NCI-H226 (cell line): ENCODE measurements at places on chromosomes 7 and 10.

- no peak for DNase-seq
Measured at GRCh38 chr7:132028144-132028920, 471.9 kb upstream of the PODXL start.

DNA sequence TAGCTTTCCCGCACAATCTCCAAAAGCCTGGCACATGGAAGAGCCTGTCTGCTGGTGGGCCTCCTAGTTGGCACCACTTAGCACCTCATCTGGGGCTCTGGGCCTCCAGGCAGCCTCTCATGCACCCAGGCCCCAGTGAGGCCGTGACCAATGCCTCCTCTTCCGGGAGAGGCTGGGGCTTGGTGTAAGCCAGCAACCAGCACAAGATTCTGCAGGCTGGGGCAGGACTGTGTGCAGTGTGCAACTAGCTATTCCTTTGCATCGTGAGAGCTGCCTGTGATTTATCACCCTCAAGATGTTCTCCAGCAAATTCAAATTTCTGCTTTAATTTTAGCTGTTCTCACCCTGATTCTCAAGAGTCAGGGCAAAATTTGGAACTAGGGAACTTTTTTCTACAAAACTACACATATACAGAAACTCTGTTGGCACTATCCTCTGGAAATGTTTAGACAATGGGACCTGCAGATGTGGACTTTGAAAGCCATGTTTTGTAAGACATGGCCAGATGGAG, 603.7 kb upstream of the MKI67 start:
- DNase-seq, result no peak

GRCh38 chr10:43938810-43939209, 290.1 kb upstream of the ZNF32 start:
- DNase-seq, result no peak

DNA sequence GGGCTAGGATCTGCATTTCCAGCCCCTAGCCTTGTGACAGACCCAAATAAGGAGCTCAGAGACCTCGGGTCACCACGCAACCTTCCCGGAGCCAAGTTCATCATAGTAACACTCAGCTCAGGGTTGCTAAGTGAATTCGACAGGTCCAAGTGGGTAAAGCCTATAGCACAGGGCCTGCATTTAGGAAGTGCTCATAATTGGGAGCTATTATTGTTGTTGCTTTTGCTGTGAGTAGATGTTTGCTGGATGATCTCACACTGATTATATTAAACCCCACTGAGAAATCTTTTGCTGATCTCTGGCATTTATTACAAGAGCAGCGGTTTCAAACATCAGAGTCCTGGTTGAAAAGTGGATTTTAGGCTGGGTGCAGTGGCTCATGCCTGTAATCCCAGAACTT, 20.3 kb upstream of the SAR1A start:
- DNase-seq, result no peak

DNA sequence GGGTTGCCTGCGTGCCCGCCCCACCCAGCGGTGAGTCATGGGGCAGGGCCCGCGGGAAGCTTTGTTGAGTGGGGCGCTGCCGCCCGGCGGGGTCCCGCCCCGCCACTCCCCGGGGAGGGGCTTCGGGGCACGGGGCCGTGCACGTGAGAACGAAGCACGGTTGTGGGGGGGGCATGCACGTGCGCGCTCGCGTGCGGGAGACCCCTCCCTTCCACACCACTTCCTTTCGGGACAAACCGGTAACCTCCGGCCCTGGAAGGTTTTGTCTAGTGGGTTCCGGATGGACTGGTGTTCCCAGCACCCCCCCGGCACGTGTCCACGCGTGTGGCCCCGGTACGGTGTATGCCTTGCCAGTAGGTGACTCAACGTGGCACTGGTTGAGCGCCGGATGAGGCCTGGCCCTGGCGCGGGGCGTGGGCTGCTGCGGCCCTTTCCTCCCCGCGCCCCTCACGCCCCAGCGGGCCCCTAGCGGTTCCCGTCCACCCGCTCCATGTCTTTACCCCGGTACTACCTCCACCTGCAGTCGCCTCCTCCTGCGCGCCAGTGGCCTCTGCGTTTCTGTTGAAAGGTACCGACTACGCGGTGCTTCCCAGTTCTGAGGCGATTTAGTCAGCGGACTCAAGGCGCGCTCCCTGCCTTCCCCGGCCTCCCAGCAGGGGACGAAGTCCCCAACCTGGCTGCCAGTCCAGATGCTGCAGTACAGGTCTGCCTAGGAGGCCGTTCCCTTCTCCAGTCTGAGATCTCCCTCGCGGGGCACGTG, 3.1 kb downstream of the ADIRF start:
- DNase-seq, result peak; percentile 88

DNA sequence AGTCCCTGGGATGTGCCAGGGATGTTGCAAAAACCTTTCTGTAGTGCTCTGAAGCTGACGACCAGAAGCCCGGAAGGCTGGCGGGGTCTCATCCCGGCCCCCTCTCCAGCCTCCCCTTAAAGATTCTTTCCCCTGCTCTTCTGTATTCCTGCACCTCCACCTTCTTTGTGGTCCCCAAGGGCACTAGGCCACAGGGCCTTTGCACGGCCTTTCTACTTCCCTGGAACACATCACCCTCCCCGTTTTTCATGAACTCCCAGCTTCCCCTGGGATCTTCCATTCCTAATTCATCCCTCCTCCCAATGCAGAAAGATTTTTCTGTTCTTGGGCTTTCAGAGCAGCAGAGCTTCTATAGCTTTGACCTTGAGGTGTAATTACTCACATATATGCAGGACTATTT, 127.0 kb downstream of the CDH23 start:
- DNase-seq, result no peak

GRCh38 chr7:24732646-24733413, 24.4 kb downstream of the GSDME start:
- peak; percentile 70 for DNase-seq

- no peak for DNase-seq
Measured at GRCh38 chr7:101853684-101854083, 36.3 kb downstream of the CUX1 start.

DNA sequence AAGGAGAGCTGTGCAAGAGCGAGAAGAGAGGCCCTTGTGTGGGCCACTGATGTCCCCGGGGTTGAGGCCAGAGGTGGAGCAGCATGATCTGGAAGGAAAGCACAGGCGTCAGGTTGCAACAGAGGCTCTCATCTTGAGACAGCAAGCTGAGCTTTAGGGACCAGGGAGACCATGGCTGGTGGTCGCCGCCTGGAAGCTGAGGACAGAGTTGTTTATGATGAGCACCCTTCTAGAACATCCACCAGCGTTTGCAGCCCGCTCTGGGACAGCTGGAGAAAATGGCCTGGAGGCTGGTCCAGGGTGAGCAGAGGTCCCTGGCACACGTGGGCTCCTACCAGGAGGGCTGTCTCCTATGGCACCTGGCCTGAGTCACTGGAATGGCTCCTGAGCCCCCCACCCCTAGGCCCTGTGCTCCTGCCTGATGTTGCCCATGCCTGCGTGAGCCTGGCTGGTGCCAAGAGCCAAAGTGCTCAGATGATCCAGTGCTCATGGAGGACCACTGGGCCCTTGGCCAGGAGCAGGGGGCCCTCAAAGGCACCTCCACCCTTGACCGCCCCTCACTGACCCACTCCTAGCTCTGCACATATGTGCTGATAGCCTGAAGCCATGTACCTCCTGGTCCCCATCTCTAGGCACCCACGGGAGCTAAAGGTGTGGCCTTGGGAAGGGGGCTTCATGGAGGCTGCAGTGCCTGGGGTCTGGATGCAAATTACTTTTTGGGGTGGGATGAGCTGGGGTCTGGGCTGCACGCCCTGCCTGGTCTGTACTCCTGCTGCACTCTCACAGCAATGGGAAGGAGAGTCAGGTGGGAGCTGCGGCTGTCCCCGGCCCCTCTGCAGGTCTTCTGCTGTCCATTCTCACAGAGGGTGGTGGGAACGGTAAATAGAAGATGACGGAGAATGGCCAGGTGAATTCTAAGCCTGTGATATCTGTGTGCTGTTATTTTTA, 40.1 kb upstream of the RET start:
- no peak for DNase-seq

- DNase-seq, result no peak
Measured at GRCh38 chr7:111082351-111082750, 8.6 kb upstream of the LRRN3 start.

- DNase-seq, result no peak
Measured at GRCh38 chr7:117950601-117951260, 77.5 kb upstream of the CTTNBP2 start.

- DNase-seq, result no peak
Measured at GRCh38 chr7:129857313-129857712, 95.4 kb downstream of the UBE2H start.

GRCh38 chr7:49324707-49325106, 400.4 kb downstream of the CDC14C start:
- no peak for DNase-seq

DNA sequence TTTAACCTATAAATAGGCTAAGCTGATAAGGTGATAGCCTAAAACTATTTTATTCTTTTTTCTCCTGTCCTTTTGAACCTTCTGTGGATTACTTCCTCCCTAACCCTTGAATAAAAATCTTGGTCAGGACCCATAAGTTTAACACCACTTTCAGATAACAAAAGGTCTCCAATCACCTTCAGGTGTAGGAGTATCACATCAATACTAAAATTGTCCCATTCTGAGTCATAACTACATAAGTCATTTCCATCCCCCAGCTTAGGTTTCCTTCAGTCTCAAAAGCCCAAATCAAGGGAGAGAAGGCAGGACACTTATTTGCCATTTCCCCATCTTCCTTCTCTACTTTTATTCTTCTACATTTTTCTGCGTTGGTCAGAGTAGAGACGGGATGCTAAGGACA, 56.9 kb upstream of the WNT16 start:
- no peak for DNase-seq

DNA sequence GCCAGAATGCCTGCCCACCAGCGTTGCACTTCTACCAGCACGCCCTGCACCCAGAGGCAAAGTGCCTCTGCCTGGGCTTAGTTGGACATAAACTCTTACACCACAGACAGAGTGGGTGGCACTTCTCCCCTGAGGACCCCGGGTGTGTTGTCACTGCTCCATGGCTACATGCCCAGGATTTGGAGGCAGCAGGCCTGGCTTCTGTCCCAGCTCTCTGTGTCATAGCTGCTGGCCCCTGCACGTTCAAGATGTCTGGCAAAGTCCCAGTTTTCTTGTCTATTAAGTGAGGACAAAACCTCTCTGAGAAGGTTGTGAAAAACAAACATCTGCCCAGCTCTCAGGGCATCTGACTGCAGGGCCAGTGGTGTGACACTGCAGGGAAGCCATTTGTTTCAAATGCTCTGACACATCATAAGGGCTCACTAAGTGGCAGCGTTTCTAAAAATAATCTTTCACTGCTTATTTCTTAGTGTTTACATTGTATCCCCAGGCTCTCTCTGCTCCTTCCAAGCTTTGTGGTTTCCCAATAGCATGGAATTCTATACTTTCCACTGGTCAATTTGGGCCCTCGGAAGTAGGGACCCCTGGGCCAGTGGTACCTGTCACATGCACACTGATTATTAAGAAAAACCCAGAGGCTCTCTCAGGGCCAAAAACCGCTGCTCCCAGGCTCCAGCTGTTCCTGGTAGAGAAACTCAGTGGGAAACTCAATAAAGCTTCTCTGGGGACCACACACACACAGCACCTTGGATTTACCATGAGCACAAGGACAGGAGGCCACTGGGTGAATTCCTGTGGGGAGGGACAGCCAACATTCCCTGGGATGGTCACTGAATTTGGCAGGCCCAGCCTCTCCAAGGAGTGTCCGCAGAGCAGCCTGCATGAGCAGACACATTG, 86.2 kb upstream of the ANLN start:
- peak; percentile 20 for DNase-seq

DNA sequence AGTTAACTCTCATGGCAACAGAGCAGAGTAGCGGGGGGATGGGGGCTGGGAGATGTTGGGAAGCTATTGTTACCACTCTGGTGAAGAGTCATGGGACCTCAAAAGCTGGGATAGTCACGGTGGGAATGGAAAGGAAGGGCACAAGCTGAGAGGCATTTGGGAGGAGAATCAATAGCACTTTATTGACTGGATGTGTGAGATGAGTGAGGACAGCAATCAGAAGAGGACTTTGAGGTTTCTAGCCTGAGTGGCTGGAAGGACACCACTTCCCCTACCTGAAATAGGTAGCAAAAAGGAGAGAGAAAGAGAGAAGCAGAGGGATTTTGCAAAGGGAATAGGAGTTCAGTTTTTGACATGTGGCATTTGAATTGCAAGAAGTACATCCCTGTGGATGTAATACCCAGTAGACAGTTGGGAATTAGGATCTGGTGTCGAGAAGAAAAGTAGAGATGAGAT, 27.2 kb downstream of the SCD start:
- no peak for DNase-seq

GRCh38 chr10:124975977-124976514, 34.1 kb downstream of the ZRANB1 start:
- DNase-seq, result no peak

- no peak for DNase-seq
Measured at GRCh38 chr10:14371581-14371980, 40.9 kb upstream of the FRMD4A start.

DNA sequence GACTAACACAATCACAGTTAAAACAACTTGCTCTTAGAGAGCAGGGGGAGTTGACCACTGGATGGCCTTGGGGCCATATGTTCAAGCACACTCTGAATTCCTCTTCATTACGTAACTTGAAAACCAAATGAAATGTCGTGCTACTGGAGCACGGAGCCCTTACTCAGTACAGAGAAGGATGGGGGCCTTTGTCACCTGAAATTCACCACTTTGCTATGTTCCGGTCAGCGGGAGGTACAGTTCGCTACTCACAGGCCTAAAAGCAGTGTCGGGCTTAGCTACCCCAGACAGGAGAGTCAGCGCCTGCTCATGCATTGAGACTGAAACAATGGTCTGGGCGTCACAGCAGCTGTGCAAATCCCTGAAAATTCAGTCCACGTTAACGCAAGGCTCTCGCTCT, 39.6 kb downstream of the GLI3 start:
- peak; percentile 25 for DNase-seq

GRCh38 chr7:117015258-117016184, 62.2 kb downstream of the ST7 start:
- no peak for DNase-seq

- DNase-seq, result no peak
Measured at GRCh38 chr7:2093215-2093842, 139.4 kb downstream of the MAD1L1 start.

DNA sequence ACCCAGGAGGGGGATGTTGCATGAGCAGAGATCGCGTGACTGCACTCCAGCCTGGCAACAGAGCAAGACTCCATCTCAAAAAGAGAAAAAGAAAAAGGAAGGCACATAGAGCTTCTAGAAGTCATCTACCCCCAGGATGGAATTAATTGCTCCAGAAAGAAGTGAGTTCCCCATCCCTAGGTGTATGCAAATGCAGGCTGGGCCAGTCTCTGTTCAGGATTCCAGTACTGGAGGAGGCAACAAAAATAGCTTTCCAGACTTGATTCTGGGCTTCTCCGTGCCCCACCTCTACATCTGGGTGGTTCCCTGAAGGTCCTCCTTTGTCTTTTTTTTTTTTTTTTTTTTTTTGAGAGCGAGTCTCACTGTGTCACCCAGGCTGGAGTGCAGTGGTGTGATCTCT, 28.6 kb downstream of the CASTOR2 start:
- no peak for DNase-seq

- no peak for DNase-seq
Measured at GRCh38 chr7:15546272-15546792, 15.5 kb downstream of the AGMO start.

- no peak for DNase-seq
Measured at GRCh38 chr7:150379441-150380379, 580 bp downstream of the ZNF775 start.

GRCh38 chr7:134289423-134289822, 27.3 kb downstream of the SLC35B4 start:
- DNase-seq, result no peak

GRCh38 chr7:78985509-78985908, 468.0 kb downstream of the MAGI2 start:
- no peak for DNase-seq

- no peak for DNase-seq
Measured at GRCh38 chr10:126504761-126505112, 116.5 kb upstream of the ADAM12 start.
